ENCODE measurements at places on chromosomes 11 and 22.
A peak's percentile ranks its signal among the peaks of the same experiment; 100 is the strongest.

- DNase-seq: peak; percentile 71
These were observed 30.7 kb downstream of the TOM1 start for GRCh38 chr22:35330258-35330861.

DNA sequence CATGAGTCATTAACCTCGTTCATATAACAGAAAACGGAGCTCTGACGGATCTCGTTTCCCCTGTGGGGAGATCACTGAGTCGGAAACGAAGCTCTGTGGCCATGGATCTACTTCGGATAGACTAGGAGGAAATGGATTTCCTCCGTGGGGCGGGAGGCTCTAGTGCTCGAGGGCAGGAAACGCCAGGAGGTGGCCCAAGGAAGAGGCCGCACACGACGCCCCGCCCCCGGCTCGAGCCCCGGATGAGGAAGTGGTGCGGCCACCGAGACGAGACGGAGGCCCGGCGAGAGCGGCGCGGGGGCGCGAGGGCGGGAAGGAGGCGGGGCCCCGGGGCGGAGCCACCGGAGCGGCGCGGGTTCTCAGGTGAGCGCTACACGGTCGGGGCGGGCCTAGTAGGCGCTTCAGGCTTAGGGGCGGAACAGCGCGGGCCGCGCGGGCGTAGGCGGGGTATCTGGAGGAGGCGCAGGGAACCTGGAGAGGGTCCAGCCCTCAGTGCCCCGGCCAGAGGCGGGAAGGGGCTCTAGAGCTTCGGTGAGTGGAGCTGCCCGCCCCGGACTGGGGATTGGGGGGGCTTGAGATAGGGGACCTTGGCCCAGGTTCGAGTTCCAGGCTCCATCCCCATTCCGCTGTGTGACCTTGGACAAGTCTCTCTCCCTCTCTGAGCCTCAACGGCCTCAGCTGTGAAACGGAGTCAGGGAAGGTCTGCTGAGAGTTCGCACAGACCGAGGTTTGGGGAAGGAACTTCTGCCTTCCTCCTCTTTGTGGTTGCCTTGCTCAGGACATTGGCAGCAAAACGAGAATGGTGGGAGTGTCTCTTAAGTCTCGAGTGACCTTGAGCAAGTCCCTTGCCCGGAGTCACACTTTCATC lies at the start of gene DEPDC5:
DEPDC5 (plus strand) TSS at position 386 of the 868 bp plus-strand sequence. CDS start 903 bp downstream, outside the sequence.
- peak; percentile 96 for DNase-seq

GRCh38 chr22:20107951-20108756 lies 7.8 kb upstream of the RANBP1 start:
- DNase-seq: no peak

- peak; percentile 38 for DNase-seq
These were observed at the start of gene ADM for GRCh38 chr11:10304495-10305261. TSS of gene ADM (plus strand) at chr11:10305073. CDS start at chr11:10305701, 628 bp downstream.

DNA sequence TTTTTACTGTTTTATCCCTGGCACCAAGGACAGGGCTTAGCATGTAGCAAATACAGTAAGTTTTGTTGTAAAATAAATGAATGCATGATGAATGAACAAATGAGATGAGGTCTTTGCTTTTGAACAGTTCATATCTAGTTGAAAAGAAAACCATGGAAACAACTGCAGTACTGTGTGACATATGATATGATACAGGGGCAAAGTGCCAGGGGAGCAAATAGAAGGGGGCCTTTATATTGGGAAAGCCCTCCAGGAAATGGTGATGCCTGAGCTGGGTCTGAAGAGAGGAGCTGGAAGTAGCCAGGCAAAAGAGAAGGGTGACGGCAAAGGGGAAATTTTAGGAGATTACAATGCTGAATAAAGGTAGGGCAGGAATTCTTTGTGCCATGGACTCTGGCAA lies 63.8 kb upstream of the UCP3 start:
- DNase-seq: no peak

- DNase-seq: peak; percentile 44
These were observed 1.4 kb downstream of the NECTIN1 start for GRCh38 chr11:119727523-119728151.

- DNase-seq: no peak
These were observed 29.5 kb upstream of the IGSF9B start for GRCh38 chr11:133985981-133986944.

- no peak for DNase-seq
These were observed 12.3 kb upstream of the MPEG1 start for GRCh38 chr11:59225017-59225416.

GRCh38 chr11:75706260-75706729 lies 11.3 kb upstream of the MOGAT2 start:
- DNase-seq: peak; percentile 71

- no peak for DNase-seq
These were observed 7.9 kb downstream of the SIDT2 start for GRCh38 chr11:117186431-117186761.
